ENCODE measurements at places on chromosomes 3 and 15. TPM values are rescaled to one million over a fixed set of nuclear protein-coding genes. Genes with fewer than 3 reads are reported as not detected.

Gene SCAANT1
- 3.3 TPM for polyA plus RNA-seq

GRCh38 chr3:174335910-174336309 is 523.2 kb upstream of the NAALADL2 start:
- no peak for DNase-seq

GRCh38 chr15:39801641-39802309 is 19.1 kb upstream of the FSIP1 start:
- no peak for DNase-seq

Gene AADACL2
- polyA plus RNA-seq: not detected

DNA sequence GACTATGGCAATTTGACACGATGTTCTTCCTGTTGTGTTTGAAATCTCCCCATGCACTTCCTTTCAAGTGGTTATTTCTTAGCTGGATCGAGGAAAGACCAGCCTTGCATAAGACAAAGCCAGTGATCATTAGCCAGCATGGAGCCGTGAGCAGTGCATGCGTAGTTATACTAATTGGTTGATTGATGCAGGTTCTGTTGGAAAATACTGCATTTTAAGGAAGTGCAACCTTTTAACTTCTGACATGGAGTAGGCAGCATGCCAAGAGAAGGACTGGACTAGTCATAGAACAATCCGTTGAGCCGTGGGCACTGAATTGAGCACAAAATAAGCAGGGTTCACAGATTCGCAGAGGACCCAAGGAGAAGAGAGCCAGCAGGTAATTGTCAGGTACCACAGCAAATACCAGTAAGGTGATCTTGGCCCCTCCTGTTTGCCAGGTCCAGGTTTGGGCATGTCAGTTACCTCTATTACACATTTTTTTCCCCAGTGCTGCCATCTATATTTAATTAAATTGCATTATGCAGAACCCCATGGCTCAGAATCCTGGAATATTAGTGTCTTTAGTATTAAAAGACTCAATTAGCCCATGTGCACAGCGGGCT is 29.0 kb upstream of the BCL6 start:
- DNase-seq: no peak

Gene SLC51B
- 10.5 TPM for polyA plus RNA-seq

Gene CD96
- 1.9 TPM for polyA plus RNA-seq

DNA sequence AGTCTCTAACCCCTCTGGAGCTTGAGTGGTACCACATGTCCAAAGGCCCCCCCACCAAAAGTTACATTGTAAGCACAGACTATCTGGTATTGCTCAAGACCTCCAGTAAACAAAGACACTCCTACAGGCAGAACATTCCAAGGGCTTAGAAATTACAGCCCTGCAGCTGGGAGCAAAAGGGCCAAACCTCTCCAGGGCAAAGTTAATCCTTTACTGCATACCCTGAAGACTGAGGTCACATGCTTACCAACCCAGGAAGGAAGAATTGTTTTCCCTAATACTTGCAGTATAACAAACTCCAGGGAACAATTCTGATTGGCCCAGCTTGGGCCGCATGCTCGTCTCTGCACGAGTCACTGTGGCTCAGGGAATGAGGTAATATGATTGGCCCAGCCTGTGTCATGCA is 266.1 kb upstream of the NR2F2 start:
- no peak for DNase-seq

All from renal pelvis (tissue), 12 donors.